ENCODE measurements at places on chromosomes 13 and 19. TPM values are rescaled to one million over a fixed set of nuclear protein-coding genes. Genes with fewer than 3 reads are reported as not detected.

Gene TYROBP
- total RNA-seq: not detected

Gene FREM2
- total RNA-seq: 82.9 TPM

Gene FBL
- total RNA-seq: 278 TPM

Gene CGB5
- 5.7 TPM for total RNA-seq

Gene KCNN1
- 16.8 TPM for total RNA-seq

Gene SWSAP1
- 2.7 TPM for total RNA-seq

GRCh38 chr19:19342086-19343015 lies 21.7 kb downstream of the MAU2 start:
- no peak overlapping the region for H3K4me3 ChIP-seq
- no peaks in the 10 kb centered on the region for H3K4me1 ChIP-seq
- DNase-seq: peak; percentile 43
- peaks cover 26% of the 10 kb centered on the region for H3K36me3 ChIP-seq

GRCh38 chr13:44664308-44664707 lies 88.2 kb upstream of the TSC22D1 start:
- no peaks in the 10 kb centered on the region for H3K36me3 ChIP-seq
- H3K27me3 ChIP-seq: peaks cover 5% of the 10 kb centered on the region
- DNase-seq: no peak
- H3K27ac ChIP-seq: no peak overlapping the region

GRCh38 chr13:29721766-29722165 lies 126.3 kb upstream of the SLC7A1 start:
- H3K4me1 ChIP-seq: no peaks in the 10 kb centered on the region
- no peak overlapping the region for H3K4me3 ChIP-seq
- H3K36me3 ChIP-seq: no peaks in the 10 kb centered on the region
- DNase-seq: no peak
- H3K27ac ChIP-seq: no peak overlapping the region

DNA sequence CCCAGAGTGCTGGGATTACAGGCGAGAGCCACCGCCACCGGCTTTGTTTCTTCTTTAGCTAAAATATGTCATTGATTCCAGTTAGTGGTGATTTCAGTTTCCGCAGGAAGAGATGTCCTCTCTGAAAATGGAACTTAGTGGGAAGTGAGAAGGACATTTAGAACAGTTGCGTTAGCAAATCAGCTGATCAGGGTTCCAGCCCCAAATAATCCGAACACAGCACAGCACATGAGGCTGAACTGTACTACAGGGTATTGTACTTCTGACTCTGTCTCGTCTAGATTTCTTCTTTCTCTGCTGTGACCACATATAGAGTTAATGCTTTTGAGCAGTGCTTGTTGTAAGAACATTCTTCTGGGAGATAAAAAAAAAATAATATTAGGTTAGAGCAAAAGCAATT lies 314.4 kb downstream of the MYO16 start:
- peaks cover 16% of the 10 kb centered on the region for H3K4me1 ChIP-seq
- DNase-seq: no peak
- no peaks in the 10 kb centered on the region for H3K36me3 ChIP-seq

GRCh38 chr19:37691881-37692504 lies 27.6 kb downstream of the ZNF607 start:
- H3K36me3 ChIP-seq: peaks cover 18% of the 10 kb centered on the region
- peak overlapping the region; percentile 95 for H3K4me3 ChIP-seq

DNA sequence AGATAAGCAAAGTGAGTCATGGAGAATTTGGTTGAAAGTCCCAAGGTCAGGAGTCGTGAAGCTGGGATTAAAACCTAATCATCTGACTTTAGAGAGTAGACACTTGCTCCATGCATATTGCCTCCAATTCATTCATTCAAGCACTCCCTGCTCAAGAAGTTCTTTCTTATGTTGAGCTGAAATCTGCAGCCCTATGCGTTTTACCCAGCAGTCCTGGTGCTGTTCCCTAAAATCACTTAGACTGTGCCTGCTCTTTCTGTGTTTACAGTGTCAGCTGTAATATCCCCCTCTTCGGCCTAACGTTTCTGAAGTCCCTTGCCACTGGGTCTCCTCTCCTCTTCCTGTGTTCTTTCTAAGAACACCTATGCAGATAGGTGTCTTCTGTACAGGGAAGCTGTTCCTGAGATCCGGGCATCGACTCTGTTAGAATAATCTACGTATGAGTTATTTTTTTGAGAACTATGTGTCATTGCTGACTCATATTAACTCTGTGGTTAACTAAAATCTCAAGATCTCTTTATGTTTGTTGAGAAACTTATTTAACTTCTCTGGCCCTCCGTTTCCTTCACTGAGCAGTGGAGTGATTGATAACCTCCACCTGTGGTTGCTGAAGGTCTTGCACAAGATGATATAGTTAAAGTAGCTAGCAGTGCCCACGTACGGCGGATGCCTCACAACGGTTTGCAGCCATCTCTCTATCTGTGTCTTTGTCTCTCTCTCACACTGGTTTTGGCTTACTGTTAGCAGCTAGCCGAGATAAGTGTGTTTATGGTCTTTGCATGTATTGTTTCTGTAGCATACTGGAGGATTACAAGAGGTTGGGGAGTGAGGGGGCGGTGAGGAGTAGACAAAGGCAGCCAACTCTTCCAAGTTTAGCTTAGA lies 4.7 kb downstream of the ALOX5AP start:
- H3K4me1 ChIP-seq: peaks cover 27% of the 10 kb centered on the region
- no peak overlapping the region for H3K4me3 ChIP-seq
- DNase-seq: no peak
- no peaks in the 10 kb centered on the region for H3K36me3 ChIP-seq

- no peaks in the 10 kb centered on the region for H3K36me3 ChIP-seq
- H3K27me3 ChIP-seq: peaks cover 52% of the 10 kb centered on the region
- H3K27ac ChIP-seq: no peak overlapping the region
- DNase-seq: no peak
- H3K4me3 ChIP-seq: no peak overlapping the region
These were observed 37.6 kb upstream of the SHKBP1 start for GRCh38 chr19:40539070-40539469.

- DNase-seq: no peak
- H3K4me3 ChIP-seq: peak overlapping the region; percentile 89
- no peaks in the 10 kb centered on the region for H3K27me3 ChIP-seq
- peaks cover 60% of the 10 kb centered on the region for H3K4me1 ChIP-seq
- H3K36me3 ChIP-seq: peaks cover 1% of the 10 kb centered on the region
These were observed 3.8 kb downstream of the ZC3H4 start for GRCh38 chr19:47109541-47110375.

DNA sequence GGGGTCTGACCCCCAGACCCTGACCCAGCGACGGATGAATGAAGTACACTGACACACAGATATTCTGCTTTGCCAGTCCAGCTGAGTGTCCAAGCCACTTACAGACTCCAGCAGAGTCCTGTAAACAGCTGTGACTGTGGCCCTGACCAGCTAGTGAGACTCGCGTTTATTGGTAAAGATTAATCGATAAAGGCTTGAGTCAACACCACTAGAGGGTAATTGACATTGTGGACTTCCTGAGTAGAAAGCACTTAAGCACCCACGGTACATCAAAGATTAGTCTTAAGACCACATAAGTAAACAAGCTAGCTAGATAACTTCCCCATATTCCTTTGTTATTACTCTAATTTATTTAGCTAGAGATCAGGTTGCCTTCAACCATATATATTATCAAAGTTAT lies 146.0 kb downstream of the OXGR1 start:
- H3K4me1 ChIP-seq: peaks cover 5% of the 10 kb centered on the region
- no peak for DNase-seq
- H3K4me3 ChIP-seq: no peak overlapping the region
- no peak overlapping the region for H3K27ac ChIP-seq
- no peaks in the 10 kb centered on the region for H3K36me3 ChIP-seq
- peaks cover 20% of the 10 kb centered on the region for H3K27me3 ChIP-seq
